Kidney epithelial cell (primary cell): ENCODE measurements at places on chromosomes 16 and 17. TPM values are rescaled to one million over a fixed set of nuclear protein-coding genes. Genes with fewer than 3 reads are reported as not detected.

The C17orf67 gene
- total RNA-seq, result 0.34 and 0.50 TPM in 2 replicates

The KRT32 gene
- not detected in 2 replicates for total RNA-seq

The ASB16 gene
- total RNA-seq, result not detected in 2 replicates

The IL21R gene
- 1.1 and 1.6 TPM in 2 replicates for total RNA-seq

The CTRB1 gene
- not detected in 2 replicates for total RNA-seq

The CDT1 gene
- 11.3 and 14.5 TPM in 2 replicates for total RNA-seq

The WNT3 gene
- total RNA-seq, result 1.5 and 2.0 TPM in 2 replicates

The C16orf46 gene
- 2.1 and 3.1 TPM in 2 replicates for total RNA-seq

The FOXL1 gene
- total RNA-seq, result 9.0 and 9.2 TPM in 2 replicates

The APOBR gene
- total RNA-seq, result 0.21 TPM in 2 replicates

The IGFBP4 gene
- total RNA-seq, result 53.6 and 59.8 TPM in 2 replicates

The PLA2G15 gene
- total RNA-seq, result 27.2 and 29.6 TPM in 2 replicates

The OR4D1 gene
- total RNA-seq, result not detected in 2 replicates
